Stomach (tissue), 19 donors: ENCODE measurements at places on chromosomes 13 and 19.

GRCh38 chr19:21587549-21587948, 82.1 kb downstream of the ZNF429 start:
- no peak for DNase-seq

DNA sequence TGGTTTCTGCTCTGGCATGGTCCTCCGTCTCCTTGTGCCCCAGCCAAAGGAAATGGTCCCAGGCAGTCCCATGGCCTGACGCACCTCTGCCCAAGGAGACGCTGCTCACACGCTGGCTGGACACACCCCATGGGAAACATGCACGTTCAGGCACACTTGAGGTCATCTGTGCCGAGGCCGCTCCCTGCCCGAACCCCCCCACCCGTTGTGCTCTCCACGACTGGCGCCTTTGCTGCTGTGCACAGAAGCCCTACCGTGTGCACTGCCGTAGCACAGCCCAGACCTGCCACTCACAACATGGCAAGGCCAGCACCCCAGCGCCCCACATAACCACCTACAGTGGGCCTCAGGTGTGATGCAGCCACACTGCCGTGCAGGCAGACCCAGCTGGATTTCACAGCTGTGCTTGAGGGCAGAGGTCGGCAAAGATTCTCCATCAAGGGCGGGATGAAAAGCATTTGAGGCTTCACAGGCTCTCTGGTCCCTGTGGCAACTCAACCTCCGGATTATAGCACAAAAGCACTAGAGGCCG, 65.7 kb downstream of the SPACA7 start:
- no peak for DNase-seq

DNA sequence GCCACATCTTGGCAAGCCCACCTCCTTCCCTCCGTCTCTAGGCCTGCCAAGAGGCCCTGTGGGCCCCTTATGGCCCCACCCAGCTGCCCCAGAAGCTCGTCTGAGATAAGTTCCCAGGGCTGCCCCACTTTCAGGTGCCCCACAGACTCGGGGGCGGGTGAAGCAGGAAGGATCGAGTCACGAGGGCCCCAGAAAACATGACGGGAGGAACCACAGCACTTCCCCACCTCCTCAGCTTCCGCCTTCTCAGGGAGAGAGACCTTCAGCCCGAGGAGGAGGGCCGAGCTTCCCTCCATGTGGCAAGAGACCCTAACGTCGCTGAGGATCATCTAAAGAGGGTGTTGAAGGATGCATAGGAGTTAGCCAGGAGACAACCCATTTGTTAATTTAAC, 4.5 kb upstream of the IL12RB1 start:
- DNase-seq: peak; percentile 61

GRCh38 chr13:62088165-62088564, 672.5 kb upstream of the PCDH20 start:
- DNase-seq: no peak

DNA sequence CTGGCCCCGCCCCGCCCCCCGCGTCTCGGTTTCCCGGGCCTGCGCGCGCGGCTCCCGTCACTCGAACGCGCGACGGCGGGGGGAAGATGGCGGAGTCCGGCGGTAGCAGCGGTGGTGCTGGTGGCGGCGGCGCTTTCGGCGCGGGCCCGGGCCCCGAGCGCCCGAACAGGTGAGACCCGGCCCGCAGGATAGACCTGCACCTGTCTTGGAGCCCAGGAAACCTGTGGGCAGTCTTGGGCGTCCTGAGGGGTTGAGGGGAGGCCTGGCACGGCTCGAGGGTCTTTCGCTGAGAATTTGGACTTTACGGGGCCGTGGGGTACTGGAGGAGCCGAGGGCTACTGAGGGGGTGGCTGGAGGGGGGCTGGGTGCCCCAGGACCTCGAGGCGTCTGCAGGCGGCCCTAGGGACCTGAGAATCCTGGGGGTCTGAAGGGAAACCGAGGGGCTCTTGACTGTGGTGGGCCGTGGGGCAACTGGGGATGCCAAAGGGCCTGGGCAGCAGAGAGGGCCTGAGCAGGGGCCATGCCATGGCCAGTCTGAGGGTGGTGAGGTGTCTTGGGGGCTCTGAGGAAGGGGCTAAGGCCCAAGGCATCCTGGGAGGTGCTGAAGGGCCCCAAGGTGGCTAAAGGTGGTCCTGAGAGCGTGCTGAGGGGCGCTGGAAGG, at the start of gene KLHL26:
Gene KLHL26 (plus strand): TSS at position 60 of the 661 bp plus-strand sequence. CDS start 27 bp downstream, at position 87.
- no peak for DNase-seq

DNA sequence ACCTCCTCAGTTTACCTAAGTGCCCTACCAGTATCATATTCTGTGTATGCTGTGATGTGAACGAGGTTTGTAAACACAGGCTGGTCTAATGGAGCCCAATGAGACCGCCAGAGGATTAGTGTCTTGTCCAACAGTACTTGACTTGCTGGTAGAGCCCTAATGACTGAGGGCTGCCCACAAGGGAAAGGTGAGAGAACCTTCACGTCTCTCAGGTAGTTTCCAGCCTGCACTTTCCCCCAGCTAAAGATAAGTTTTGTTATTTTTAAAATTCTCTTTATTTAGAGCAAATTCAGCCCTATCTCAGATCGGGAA, 498 bp upstream of the RBM26 start:
- DNase-seq: no peak

DNA sequence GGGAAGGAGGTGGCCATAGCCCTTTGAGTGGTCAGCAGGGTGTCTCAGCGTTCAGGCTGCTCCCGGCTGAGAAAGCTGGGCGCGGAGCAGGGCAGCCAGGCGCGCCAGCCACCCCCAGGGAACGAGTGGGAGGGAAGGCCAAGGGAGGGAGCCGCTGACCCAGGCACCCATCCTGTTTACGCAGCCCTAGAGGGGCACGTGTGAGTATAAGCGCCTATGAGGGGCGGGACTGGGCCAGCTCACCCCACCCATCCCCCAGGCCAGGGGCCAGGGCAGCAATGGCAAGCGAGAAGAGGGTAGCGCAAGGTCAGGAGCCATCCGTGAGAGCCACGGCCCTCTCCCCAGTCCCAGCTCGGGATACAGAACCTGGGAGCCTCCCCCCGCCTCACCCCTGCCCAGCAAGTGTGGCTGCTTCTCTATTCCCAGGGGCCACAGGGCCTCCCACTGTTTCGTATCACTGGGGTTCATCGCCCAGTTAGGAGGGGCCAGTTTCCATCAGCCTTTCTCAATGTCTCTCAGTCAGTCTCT, 897 bp upstream of the DMKN start:
- no peak for DNase-seq

DNA sequence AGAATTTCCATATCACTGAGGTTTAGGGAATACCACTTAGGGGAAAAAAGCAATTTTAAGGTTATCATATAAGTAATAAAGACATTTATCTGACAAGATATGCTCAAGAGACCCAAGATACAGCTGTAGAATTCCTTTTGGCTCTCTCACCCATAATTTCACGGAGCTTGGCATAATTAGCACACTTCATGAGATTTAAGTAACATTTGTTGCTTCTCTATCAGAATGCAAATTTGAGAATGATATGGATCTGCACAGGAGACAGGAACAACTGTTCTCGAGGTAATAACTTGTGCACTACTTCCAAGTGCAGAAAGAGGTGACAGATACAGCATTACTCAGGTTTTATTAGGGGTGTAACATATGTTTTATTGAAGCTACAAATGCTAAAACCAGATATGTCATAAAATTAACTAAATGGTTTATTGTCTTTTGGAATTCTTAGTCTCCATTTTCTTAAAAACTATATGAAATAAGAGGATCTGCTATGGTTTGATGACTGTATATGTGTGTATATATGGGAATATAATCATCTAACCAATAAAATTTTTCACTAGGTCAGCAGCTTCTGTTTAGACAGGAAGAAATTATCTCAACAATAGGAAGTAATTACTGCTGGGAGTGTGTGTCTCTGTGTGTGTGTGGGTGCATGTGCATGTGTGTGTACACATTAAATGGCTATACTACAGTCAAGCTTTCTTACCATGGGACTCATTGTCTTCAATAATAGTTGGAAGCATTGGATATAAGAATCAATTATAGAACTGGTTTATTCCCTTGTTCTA, 401.3 kb downstream of the PCDH17 start:
- no peak for DNase-seq

DNA sequence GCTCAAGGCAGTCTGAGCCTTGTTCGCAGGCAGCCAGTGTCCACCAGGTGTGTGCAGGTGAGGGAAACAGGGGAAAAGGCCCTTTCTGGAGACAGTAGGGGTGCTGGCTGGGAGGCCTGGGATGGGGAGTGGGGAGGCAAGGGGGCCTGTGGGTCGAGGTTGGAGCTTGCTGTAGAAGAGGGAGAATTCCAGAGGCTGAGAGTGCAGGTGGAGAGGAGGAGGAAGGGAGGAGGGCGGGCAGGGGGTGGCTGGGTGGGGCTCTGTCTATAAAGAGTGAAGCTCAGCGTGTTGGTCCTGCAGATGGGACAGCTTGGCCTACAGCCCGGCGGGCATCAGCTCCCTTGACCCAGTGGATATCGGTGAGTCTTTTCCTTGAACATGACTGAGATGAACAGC, at the start of gene CCL25:
Gene CCL25 (plus strand): TSS at position 297 of the 396 bp plus-strand sequence. CDS start 290 bp downstream, outside the sequence.
- no peak for DNase-seq

DNA sequence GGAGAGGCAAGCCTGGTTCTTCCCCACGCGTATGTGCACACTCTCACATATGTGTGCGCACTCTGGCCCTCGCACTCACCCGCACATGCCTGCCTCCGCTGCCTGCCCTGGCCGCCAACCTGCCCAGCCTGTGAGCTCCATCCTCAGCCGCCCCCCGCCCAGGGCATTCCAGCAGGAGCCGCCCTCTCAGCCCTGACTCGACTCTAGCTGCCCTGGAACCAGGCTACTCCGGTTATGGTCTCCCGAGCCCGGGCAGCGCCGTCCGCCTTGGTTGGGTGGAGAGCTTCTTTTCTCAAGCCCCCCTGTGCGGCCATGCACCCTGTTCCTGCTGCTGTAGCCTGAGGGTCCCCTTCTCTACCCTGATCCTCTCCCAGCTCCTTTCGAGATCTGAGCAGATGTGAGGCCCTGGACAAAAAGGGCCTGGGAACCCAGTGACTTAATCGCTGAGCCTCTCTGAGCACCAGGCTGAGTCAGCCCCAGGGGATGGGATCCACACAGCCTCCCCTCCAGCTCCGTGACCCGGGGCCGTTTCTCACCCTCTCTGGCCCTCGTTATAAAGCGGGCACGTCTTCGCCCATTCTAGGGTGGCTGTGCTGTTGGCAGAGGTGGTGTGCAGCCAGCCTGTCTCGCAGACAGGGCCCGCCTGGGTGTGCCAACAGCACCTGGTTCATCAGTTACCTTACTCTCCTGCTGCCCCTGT, 191.5 kb downstream of the TEX29 start:
- DNase-seq: no peak

GRCh38 chr19:27805848-27806247, 1407.1 kb downstream of the UQCRFS1 start:
- no peak for DNase-seq

- peak; percentile 88 for DNase-seq
Measured at GRCh38 chr19:48815870-48816501, 5.2 kb upstream of the BCAT2 start.
